HS-27A (cell line): ENCODE measurements at places on chromosomes 2 and 18.

GRCh38 chr2:24477229-24477628 is 13.8 kb upstream of the NCOA1 start:
- no peak for DNase-seq

DNA sequence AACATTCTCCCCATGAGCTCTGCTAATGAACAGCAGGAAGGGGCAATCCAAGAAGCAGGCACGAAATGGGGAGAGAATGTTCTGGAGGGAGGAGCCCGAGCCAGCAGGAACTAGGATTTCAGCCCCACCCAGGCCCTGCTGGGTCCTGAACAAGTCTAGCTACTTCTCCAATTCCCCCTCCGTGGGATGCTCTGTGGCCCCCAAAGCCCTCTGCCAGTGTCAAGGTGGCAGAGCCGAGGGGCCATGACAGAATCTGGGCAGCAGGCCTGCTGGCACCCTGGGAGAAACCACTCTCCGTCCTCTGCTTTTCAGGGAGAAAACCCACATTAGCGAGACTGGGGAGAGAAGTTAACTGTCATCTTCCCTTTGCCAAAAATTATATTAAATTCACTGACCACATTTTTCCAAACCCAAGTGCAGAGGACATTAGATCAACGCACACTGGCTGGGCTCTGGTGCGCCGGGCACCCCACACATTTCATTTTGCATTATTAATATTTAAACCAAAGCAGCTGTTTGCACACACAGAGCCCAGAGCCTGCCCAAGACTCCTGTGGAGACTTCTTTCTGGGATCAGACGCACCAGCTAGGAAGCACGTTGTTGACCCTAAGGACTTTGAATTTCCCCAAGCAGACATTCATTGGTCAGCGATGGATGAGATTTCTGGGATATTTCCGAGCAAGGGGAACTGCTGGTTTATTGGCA is 80.2 kb upstream of the PKDCC start:
- DNase-seq: no peak

DNA sequence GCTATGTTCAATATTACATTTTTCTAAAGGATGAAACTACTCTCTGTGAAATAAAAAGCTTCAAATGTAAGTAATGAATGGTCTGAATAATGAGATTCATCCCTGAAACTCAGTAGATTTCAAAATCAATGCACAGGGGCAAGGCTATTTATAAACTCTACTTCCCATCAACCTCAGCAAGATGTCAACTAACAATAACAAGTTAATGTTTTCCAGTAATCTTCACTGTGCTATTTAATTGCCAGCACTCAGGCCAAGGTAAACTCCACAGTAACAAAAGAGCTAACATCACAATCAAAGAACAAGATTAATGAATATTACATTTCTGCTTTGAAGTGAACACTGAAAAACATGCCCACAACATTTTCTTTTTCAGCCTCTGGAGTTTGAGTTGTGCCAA is 144.3 kb upstream of the ZFP36L2 start:
- DNase-seq: no peak

GRCh38 chr18:58493516-58494253 is 135.2 kb downstream of the ALPK2 start:
- DNase-seq: peak; percentile 4

DNA sequence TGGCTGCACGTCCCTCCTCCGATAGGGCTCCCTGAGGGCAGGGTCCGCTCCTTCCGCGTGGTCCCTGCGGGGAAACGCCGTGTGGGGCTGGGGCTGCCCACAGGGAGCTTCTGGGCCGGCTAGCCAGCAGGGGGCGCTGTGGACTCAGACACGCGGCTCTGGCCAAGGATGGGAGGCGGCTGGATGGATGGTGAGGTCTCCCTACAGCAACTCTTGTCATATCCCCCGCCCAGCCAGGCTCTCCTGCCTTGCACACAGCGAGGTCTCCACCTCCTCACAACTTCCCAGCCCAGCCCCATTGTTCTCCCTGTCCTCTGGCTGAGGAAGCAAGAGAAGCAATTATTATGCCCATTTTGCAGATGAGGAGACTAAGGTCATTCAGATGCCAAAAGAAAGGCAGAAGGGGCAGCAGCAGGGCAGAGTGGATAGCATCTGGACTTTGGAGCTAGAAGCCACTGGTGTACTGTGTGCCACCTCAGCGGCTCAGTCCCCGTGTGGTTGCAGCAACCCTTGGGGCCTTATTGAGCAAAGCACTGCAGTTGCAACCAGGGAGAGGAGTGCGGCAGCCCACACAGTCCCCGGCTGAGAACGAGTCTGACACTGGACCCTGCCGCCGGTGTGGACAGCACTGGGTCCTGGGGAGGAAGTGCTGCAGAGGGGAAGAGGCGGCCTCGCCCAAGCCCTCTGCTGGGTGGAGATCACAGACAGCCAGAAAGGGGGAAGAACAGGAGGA is 99.0 kb downstream of the ZFP36L2 start:
- DNase-seq: no peak

DNA sequence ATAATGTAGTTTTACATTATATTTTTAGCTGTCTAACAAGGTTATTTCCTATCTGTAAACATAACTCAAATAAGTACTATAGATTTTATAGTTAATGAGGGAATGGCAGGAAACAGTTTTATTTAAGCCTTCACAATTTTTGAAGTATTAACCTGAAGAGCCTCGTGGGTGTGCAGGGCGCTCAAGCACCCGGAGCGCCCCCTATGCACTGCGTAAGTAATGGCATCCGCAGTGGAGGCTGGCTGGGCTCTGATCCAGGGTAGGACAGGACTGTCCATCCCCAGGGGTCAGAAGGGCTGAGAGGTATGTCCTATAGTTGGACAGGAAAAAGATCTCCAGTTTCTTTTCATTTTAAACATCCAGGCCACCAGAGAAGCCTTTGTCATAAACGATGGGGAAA is 8.2 kb upstream of the GBX2 start:
- no peak for DNase-seq

DNA sequence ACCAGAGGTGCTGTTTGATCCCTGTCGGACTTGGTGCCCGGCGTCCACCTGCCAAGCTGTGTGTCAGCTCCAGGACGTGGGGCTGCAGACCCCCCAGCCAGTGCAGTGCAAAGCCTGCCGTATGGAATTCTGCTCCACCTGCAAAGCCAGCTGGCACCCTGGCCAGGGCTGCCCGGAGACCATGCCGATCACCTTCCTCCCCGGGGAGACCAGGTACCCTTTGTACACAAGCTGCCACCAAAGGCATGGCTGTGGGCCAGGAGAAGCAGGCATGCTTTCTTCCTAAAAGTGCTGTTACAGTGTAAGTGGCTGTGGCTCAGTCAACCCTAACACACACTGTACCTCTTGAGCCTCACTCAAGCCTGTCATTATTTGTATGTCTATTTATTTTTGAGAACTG is 103.3 kb downstream of the RNF144A start:
- DNase-seq: no peak

- no peak for DNase-seq
Measured at GRCh38 chr2:238597638-238598528, 171.2 kb downstream of the ASB1 start.

DNA sequence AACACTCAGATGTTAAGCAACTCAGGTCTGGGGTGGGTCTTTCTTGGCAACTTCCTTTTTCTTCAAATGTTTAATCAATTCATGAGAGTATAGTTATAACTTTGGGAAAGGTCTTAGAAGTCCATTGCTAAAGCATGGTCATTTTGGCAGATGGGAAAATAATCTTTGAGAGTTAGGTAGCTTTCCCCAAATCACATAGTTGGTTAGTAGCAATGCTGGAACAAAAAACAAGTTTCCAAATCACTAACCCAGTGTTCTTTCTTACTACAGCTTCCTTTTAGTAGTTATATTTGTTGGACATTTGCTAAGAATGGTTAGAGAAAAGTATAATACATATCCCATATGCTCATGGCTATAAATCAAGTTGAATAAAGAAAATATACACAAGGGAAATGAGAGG is 185.2 kb upstream of the SLC14A2 start:
- no peak for DNase-seq

DNA sequence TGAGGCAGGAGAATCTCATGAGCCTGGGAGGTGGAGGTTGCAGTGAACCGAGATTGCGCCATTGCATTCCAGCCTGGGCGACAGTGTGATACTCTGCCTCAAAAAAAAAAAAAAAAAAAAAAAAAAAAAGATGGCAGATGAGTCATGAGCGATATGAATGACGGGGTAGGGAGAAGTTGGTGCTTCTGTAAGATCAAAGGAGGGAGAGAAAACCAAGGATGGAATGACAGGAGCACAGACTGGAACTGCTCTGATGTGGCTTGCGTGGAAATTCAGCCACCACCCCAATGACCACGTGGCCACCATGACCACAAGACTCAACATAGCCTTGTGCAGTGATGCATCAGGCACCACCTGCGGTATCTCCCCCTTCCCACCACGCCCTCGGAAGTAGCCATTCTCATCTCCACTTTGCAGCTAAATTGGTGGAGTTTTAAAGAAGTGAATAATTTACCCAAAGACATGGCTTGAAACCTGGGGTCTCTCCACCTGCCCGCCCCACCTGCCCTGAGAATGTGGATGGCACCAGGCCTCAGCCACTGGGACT is 96.0 kb downstream of the ACKR3 start:
- DNase-seq: no peak

GRCh38 chr18:4677006-4677405 is 221.9 kb upstream of the DLGAP1 start:
- DNase-seq: no peak

DNA sequence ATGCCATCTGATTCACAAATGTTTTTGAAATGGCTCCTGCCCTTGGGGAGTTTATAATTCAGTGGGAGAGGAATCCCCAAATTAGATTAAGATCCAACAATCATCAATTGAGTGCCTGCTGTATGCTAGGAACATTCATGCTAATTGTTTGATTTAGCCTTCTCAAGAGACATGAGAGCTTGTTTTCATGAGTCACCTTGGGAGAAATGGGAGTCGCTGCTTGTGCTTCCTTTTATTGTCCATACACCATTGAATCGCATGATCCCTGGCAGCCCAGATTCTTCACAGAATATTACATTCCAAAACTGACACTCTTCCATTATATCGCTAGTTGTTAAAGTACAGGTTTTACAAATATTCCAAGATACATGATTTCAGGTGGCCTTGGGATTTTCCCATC is 106.0 kb upstream of the MAP3K20 start:
- no peak for DNase-seq
